ENCODE measurements at places on chromosomes 2 and 18.

- DNase-seq = peak; percentile 89
These were observed at the start of gene GAD1 for GRCh38 chr2:170816504-170817092. Gene GAD1, plus strand, starts transcription at chr2:170816887. Its CDS starts 1,705 bp downstream, at chr2:170818592.

DNA sequence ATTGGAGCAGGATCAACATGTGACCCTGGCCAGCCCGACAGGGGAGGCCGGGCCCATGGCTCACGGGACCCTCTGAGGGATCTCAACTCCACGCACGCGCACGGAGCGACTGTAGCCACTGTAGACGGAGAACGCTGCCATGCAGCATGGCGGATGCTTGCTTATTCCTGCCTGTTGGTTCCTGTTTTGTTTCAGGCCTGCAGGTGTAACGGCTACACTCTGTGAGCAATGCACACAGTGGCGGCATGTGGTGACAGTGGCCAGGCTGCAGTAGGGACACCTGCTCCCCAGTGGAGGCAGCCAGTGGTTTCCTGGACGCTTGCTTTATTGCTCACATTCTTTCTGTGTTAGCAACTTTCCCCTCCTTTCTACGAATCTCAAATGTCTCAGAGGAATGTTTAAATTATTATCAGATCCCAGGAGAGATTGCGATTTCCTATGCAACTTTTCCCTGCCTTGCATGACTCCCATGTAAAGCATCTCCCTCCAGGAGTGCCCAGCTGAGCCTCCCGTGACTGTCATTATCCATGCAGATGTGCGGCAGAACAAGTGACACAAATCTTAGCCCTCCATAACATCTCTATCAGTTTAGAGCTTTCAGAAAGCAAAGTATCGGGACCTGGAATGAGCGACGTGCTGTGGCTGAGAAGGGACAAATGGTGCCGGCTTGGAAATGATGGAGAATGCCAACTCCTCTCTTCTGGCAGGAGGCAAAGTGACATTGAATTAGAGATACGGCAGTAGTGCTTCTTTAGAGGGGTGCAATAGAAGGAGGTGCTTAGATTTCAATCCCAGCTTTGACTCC lies 209.7 kb downstream of the ASB1 start:
- peak; percentile 69 for DNase-seq

DNA sequence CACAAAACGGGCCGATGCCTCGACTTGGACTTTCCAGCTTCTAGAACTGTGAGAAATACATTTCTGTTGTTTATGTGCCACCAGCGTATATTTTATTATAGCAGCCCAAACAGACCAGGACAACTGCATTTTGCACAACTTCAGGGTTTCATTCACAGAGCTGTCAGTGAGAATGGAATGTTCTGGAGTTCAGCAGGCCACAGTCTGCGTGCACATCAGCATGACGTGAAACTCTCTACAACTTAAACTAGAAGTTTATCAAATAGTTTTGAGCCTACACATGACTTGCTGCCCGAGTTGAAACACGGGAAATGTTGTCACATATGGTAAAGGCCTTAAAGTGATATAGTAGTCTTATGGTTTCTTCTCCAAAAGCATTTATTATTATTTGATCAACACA lies 3.9 kb upstream of the TRIB2 start:
- DNase-seq = no peak

DNA sequence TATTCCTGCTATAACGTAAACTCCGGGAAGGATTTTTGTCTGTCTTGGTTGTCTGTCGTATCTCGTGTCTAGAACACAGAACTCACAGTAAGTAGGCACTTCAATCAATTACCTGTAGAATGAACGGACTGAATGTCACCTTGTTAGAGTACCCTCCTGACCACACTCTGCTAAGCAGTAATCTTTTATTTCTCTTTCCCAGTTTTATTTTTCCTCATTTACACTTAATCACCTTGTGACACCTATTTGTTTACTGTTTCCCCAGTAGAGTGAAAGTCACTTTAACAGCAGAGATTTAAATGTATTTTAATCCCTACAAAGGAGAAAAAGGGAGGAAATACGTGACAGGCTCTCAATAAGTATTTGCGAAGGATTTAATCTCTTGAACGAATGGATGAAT lies 514 bp upstream of the EPB41L5 start:
- no peak for DNase-seq

DNA sequence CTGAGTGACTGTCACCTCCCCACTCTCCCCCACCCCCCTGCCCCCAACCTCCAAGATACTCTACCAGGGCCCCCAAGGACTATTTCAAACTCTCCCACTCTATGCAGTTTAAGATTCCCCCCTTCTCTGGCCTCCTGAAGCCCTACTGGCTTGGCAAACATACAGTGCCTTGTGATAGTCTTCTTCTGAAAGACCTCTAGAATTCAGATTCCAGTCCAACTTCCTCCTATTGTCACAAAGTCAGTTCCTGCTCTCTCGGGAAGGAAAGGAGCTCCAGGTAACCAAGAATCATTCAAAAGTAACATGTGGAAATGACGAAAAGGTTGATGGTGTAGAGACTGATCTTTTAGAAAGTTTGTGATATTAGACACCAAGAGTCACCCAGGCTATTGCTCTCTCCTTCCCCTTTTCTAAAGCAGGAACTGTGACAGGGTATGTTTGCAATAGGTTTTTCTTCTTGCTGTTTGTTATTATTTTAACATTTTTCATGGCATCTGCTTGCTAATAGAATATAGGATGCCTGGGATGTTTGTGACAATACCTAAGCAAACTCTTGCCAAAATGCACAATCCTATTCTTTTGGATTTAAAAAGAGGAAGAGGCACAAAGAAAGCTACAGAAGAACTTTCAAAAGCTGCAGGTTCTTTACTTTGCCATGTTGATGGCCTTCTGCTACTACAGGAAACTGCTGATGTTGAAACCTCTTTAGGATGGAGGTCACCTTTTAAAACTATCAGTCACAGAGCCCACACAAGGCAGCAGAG lies 93.5 kb upstream of the MGAT4A start:
- DNase-seq = no peak

DNA sequence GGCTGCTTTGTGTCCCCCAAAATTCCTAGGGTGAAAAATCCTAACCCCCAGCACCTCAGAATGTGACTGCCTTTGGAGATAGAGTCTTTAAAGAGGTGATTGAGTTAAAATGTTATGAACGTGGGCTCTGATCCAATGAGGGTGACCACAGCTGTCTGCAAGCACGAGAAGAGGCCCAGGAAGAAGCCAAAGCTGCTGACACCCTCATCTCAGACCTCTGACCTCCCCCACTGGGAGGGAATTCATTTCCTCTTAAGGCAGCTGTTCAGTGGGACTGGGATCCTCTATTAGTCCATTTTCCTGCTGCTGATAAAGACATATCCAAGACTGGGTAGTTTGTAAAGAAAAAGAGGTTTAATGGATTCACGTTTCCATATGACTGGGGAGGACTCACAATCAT lies 544.4 kb downstream of the DCDC2C start:
- DNase-seq = no peak

Data from kidney tubule cell (primary cell).